Thoracic aorta endothelial cell (primary cell): ENCODE measurements at places on chromosomes 16 and 17. TPM values are rescaled to one million over a fixed set of nuclear protein-coding genes. Genes with fewer than 3 reads are reported as not detected.

KRT33A gene
- not detected in 2 replicates for total RNA-seq

TRPV3 gene
- total RNA-seq, result under 0.01 TPM in 1 of 2 replicates, not detected in the other

SLC46A1 gene
- 3.6 and 6.5 TPM in 2 replicates for total RNA-seq

EVI2A gene
- 0.80 and 1.3 TPM in 2 replicates for total RNA-seq

C16orf96 gene
- 0.07 TPM in 1 of 2 replicates, not detected in the other for total RNA-seq

DGKE gene
- total RNA-seq, result 27.9 and 30.9 TPM in 2 replicates

SLC35G6 gene
- not detected in 2 replicates for total RNA-seq

HASPIN gene
- 11.8 and 22.0 TPM in 2 replicates for total RNA-seq

NHLRC4 gene
- total RNA-seq, result 0.86 and 1.1 TPM in 2 replicates

RNF151 gene
- total RNA-seq, result not detected in 2 replicates

TNFRSF17 gene
- not detected in 2 replicates for total RNA-seq

ERI2 gene
- 17.3 and 21.1 TPM in 2 replicates for total RNA-seq

TAC4 gene
- total RNA-seq, result not detected in 2 replicates

KCNJ18 gene
- total RNA-seq, result not detected in 2 replicates

NPTX1 gene
- total RNA-seq, result 0.07 TPM in 1 of 2 replicates, not detected in the other

ACSM3 gene
- 6.6 and 22.2 TPM in 2 replicates for total RNA-seq

ZFP3 gene
- 1.7 and 2.4 TPM in 2 replicates for total RNA-seq

TBC1D3G gene
- not detected in 2 replicates for total RNA-seq

CFAP97D1 gene
- 0.14 TPM in 1 of 2 replicates, not detected in the other for total RNA-seq

RMI2 gene
- 8.0 and 15.9 TPM in 2 replicates for total RNA-seq

OTOP2 gene
- total RNA-seq, result not detected in 2 replicates

CHD9 gene
- total RNA-seq, result 84.4 and 90.1 TPM in 2 replicates

KRTAP4-5 gene
- not detected in 2 replicates for total RNA-seq

FOXC2 gene
- total RNA-seq, result 4.1 and 5.7 TPM in 2 replicates

RNF227 gene
- total RNA-seq, result 0.80 and 2.2 TPM in 2 replicates
